ENCODE measurements at places on chromosomes 1 and 21. TPM values are rescaled to one million over a fixed set of nuclear protein-coding genes. Genes with fewer than 3 reads are reported as not detected.

Gene FALEC
- not detected for total RNA-seq

- peaks cover 82% of the 10 kb centered on the region for H3K4me1 ChIP-seq
- H3K27me3 ChIP-seq, result no peaks in the 10 kb centered on the region
- no peaks in the 10 kb centered on the region for H3K36me3 ChIP-seq
- DNase-seq, result peak; percentile 93
- no peak overlapping the region for H3K4me3 ChIP-seq
These were observed 7.7 kb downstream of the EPHX1 start for GRCh38 chr1:225817611-225818061.

Gene ATF3
- 3.2 TPM for total RNA-seq

Gene TFF1
- total RNA-seq, result not detected

- H3K4me1 ChIP-seq, result no peaks in the 10 kb centered on the region
- no peaks in the 10 kb centered on the region for H3K27me3 ChIP-seq
- H3K36me3 ChIP-seq, result no peaks in the 10 kb centered on the region
These were observed 312.3 kb upstream of the FAM78B start for GRCh38 chr1:166479052-166479631.
